ENCODE measurements at places on chromosomes 7 and 10.

GRCh38 chr10:18735711-18736110 is 76.5 kb downstream of the ARL5B start:
- DNase-seq, result no peak

DNA sequence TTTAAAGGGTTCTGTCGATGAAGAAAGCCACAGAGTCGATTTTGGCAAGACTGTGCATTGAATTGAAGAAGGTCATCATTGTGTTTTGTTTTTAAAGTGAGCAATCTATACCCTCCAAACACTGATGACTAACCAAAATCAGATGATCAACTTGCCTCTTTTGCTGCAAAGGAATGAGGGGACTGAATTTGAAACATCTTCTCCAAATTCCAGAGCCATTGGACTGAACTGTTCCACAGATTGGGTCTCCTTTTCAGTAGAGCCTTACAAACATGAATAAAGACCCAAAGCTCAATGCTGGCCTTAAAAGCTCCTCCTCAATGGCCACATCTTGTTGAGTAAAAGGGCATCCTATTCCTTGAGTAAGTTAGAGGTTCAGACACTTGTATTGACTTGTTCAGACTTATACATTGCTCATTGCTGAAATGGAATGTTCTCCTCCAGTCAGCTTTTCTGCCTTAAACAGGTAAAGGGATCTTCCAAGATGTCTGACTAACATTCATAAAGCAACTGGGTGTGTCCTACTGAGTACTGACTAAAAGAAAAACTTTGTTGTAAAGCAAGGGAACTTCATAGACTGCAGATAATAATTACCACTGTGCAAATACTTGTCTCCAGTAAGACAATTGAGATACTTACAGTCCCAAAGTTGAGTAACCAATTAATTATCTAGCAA is 630.6 kb downstream of the KCNMA1 start:
- DNase-seq, result no peak

- DNase-seq, result no peak
Measured at GRCh38 chr7:30743371-30744074, 8.4 kb upstream of the INMT start.

DNA sequence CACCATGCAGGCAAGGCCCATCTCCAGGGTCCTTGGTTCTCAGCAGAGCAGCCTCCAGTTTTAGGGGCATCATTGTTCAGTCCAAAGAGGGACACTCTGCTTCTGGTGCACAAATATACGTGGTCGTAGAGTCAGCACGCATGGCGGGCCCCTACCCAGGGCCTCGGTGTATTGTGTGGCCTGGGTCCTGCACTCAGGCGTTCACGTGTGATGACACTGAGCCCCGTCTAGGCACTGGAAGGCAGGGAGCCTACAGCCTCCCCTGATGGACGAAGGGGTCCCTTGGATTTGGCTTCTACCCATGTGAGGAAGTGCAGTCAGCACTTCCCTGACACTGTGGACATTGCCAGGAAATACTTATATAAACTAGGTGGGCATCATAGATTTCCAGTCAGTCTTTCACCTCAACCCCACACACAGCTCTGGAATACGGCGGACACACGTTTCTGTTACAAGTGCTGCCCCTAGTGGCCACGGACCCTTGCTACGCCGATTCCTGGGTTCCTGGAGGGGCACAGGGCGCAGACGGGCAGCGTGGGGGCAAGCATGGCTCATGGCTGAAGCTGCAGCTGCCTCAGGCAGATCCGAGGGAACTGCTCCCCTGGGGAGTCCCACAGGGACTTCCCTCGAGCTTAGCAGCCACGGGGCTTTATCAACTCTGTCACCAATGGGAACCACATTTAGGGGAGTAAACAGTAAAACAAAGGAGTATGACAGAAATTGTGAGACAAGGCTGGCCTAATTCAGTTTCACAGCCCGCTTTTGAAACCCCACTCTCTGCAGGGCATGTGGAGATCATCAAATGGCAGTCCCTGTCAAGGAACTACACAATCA is 25.4 kb downstream of the AIFM2 start:
- DNase-seq, result no peak

- no peak for DNase-seq
Measured at GRCh38 chr7:129468547-129468946, 33.8 kb upstream of the SMKR1 start.

GRCh38 chr7:78170815-78171214 is 372.2 kb downstream of the PHTF2 start:
- no peak for DNase-seq

GRCh38 chr10:128150045-128150493 is 23.8 kb upstream of the MKI67 start:
- peak; percentile 70 for DNase-seq

DNA sequence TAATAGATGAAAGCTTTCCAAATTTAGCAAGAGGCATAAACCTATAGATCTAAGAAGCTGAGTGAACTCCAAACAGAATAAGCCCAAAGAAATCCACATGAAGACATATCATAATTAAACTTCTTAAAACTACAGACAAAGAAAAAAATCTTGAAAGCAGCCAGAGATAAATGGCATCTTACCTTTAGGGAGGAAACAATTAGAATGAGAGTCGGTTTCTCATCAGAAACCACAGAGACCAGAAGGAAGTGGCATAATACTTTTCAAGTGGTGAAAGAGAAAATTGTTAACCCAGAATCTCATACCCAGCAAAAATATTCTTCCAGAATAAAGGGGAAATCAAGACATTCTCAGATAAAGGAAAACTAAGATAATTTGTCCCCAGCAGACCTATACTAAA is 98.9 kb upstream of the NANOS1 start:
- no peak for DNase-seq

DNA sequence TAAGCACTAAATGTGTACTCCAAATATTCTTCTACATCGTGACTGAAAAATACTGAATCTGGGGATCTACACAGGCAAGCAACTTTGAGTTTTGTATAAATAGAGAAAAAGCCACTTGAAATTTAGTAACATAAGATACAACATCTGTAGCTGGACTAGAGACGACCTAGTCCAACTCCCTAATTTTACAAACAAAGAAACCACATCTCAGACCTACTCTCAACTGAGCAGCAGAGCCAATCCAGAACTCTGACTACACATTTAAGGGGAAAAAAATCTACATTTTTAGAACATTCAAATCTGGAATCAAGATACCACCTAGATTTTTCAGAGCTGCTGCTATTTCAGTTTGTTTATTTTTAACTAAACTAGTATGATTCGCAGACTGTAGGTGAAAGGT is 88.9 kb downstream of the CABCOCO1 start:
- DNase-seq, result no peak

GRCh38 chr7:124059375-124059774 is 26.5 kb upstream of the TMEM229A start:
- DNase-seq, result no peak

GRCh38 chr7:140594131-140594691 is 46.4 kb downstream of the DENND2A start:
- DNase-seq, result no peak

- DNase-seq, result no peak
Measured at GRCh38 chr10:101263150-101263752, 34.0 kb upstream of the LBX1 start.

- DNase-seq, result no peak
Measured at GRCh38 chr10:12590675-12591659, 241.6 kb downstream of the CAMK1D start.

- no peak for DNase-seq
Measured at GRCh38 chr7:151722533-151722932, 154.4 kb downstream of the PRKAG2 start.

GRCh38 chr7:159139202-159139601 is 5.5 kb downstream of the VIPR2 start:
- DNase-seq, result no peak

- DNase-seq, result no peak
Measured at GRCh38 chr7:78803501-78804127, 649.9 kb downstream of the MAGI2 start.

DNA sequence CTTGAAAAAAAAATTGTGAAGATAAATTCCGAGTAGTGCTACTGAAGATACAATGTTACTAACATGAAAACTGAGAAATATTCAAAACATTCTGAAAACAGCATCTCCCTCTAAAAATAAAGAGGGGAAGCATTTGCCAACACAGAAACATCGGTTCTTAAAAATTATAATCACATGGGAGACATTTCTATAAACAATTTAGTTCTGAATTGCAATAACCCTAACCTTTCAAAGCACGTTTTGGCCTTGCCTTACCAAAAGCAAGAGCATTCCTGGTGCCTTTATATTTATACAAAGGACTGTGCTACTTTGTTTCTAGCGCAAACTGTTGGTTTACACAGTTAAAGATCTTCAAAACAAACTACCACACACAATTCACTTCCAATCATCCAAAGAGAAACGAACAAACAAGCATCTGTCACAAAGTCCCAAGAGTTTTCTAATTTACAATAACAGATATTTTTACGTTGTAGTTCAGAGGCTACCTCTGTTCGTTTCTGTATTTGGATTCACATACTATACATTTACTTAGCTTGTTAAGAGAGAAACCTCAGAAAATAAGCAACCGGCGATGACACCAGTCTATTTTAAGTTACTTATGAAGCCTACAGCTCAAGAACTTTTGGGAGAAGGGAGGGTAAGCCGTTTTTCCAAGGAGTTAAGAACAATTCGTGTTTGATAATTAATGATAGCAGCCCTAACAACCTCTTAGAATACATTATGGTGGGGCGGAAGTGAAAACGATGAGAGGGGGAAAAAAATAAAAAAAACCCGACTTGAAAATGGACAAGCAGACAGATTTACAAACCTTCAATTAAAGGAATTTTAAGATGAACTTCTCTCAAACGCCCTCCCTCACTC is 1.3 kb downstream of the ABI1 start:
- no peak for DNase-seq

DNA sequence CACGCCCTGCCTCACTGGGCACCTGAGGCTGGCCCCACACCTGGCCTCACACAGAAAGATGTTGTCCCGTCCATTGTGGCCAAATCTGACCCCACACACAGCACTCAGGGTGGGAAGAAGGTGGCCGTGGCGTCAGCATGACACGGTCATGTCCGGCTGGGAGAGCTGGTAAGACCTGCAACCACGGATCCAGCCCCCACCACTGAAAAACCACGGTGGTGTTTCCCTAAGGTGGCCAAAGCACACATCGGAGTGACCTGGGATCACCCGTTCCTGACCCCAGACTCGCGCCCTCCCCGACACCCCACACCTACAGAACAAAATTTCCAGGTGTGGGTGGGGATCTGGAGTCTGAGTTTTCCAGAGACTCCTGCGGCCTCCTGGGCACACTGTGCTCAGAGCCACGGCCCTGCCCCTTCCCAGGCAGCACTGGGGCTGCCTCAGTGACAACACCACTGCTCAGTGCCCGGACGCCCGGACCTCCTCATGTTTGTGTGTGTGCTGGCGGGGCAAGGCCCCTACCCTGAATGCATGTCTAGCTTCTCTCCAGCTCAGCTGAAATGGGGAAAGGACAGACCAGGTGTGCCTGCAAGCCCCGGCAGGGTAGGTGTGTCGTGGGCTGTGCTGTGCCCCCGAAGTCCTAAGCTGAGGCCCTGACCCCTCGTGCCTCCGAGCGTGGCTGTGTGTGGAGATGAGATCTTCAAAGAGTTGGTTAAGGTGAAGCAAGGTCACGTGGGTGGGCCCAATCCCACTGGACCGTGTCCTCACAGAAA is 36.1 kb downstream of the STK32C start:
- DNase-seq, result no peak

GRCh38 chr7:145848691-145849090 is 267.9 kb upstream of the CNTNAP2 start:
- no peak for DNase-seq

- DNase-seq, result no peak
Measured at GRCh38 chr7:64872351-64873154, 30.5 kb upstream of the ZNF273 start.

GRCh38 chr10:69319841-69320316 is 41.6 kb downstream of the HK1 start:
- DNase-seq, result no peak

DNA sequence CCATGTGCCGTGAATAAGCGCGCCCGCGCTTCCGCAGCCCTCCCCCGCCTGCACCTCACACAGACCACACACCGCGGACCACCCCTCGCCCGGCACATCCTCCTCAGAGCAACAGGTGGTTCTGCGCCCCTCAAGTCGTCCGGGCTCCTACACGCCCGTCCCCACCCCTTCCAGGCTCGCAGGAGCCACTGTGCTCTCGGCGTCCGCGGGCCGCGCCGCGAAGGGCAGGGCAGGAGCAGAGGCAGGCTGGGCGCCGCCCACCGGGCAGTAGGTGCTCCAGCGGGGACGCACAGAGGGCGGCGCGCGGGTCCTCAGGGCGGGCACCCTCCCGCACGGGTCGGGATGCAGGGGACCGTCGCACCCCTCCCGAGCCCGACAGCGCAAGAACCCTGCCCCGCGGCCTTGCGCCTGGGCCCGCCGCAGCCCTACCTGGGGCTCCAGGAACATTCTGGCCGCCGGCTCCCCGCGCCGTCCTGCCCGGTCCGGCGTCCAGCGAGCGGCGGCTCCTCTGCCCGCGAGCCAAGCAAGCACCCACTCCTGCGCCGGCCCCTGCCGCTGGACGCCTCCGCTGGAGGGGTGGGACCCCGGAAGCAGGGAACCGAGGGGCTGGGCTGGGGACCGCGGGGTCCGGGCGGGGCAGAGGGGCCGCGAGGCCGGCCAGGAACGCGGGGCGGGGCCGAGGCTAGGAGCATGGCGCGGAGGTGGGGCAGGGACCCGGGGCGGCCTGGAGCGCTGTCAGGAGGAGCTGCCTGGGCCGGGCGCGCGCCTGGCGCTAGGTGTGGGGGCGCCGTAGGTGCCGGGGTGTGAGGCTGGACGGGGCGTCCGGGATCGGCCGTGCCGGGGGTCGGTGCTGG is 37.4 kb downstream of the RASGEF1A start:
- no peak for DNase-seq

GRCh38 chr7:21106296-21106732 is 319.6 kb upstream of the SP8 start:
- DNase-seq, result no peak

GRCh38 chr10:72593963-72594362 is 31.9 kb downstream of the MICU1 start:
- DNase-seq, result no peak

DNA sequence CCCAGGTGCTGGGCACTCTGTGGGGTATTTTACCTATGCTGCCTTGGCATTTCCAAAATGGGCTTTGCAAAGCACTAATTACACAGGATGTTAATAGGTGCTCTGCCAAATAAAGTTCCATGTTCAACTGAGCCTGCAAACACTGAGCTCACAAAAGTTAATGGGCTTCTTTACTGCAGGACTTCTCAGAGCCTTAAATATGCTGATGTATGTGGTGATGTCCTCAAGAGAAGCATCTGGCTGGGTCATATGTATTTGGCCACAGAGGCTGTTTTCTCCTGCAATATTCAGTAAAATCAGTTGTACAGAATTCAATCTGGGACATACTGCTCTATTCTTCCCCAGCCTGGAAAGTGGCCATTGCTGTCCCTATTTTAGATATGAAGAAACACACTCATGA is 31.3 kb downstream of the GRID1 start:
- DNase-seq, result no peak

Measured in stimulated activated CD4-positive, alpha-beta T cell treated with anti-CD3 and anti-CD28 coated beads, Interleukin-15, amount 100 ng/mL, for 1 hour (primary cell).